ENCODE measurements at places on chromosomes 16 and 17.
A peak's percentile ranks its signal among the peaks of the same experiment; 100 is the strongest.

- DNase-seq: no peak
Measured at GRCh38 chr16:56669005-56669839, at the start of gene MT1H. Gene MT1H, plus strand, starts transcription at chr16:56669814. Its CDS starts 71 bp downstream, at chr16:56669885.

DNA sequence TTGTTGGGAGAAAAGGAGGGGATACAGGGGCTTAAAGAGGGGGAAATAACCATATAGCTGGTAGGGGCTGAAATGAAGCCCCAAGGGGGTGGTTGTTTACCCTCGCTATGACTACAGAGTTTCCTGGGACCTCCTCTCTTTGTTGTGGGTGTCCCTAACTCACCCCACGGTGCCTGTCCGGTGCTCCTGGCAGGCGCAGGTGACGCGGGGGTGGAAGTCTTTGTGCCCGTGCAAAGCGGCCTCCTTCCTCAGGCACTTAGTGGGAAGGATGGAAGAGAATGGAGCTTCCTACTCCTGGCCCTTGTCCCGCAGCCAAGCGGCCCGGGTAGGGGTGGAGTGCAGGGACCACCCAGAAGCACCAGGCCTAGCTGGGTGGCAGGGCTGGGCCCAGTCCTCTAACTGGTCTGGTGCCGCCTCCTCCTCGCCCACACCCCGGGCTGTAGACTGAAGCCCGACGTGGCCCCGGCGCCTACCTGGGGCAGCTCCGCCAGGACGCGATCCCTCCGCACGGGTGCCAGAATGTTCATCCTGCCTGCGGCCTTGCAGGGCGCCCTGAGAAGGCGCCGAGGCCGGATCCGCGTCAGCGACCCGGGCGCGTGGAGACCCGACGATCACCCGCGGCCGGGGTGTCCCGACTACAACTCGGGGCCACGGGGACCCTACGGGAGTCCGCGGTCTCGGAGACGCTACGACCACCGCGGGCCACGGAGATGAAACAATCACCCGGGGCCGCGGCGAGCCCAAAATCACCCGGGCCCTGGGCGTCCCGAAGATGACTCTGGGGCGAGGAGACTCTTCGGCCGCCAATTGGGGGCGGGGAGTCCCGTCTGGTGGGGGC, 709 bp downstream of the RAB34 start:
- no peak for DNase-seq

- no peak for DNase-seq
Measured at GRCh38 chr17:75548813-75549212, 23.3 kb downstream of the LLGL2 start.

DNA sequence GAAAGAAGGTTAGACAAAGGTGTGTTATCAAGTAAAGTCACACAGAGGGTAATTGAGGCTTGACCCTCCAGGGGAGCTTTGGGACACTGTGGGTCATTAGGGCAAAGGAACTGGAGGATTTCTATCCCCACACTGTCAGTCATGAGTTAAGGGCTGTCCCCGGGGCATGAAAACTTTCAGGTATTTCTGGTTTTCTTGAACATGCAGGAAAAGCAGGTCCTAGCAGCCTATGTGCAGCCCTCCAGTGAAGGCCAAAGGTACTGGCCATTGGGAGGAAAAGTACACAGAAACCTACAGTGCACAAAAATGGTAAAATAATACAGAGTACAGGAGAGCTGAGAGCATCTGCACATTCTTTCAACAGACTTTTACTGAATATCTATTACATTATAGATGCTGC, 44.4 kb upstream of the SCNN1B start:
- DNase-seq: no peak

DNA sequence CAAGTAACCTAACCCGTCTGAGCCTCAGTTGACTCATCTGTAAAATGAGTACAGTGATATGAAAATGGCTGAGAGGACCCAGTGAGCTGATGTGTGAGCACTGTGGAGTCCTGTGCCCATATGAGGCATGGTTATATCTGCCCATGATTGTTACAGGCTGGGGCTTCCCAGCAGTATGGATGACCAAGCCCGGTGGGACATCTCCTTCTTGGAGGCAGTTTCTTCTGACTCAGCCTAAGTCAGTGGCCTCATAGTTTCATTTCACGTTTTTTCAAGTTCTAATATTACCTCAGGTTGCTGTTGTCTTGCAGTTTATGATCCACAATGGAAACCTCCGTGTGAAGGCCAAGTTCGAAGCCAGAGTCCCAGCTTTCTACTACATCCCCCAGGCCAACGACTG, 4.8 kb downstream of the ADAP2 start:
- DNase-seq: no peak

DNA sequence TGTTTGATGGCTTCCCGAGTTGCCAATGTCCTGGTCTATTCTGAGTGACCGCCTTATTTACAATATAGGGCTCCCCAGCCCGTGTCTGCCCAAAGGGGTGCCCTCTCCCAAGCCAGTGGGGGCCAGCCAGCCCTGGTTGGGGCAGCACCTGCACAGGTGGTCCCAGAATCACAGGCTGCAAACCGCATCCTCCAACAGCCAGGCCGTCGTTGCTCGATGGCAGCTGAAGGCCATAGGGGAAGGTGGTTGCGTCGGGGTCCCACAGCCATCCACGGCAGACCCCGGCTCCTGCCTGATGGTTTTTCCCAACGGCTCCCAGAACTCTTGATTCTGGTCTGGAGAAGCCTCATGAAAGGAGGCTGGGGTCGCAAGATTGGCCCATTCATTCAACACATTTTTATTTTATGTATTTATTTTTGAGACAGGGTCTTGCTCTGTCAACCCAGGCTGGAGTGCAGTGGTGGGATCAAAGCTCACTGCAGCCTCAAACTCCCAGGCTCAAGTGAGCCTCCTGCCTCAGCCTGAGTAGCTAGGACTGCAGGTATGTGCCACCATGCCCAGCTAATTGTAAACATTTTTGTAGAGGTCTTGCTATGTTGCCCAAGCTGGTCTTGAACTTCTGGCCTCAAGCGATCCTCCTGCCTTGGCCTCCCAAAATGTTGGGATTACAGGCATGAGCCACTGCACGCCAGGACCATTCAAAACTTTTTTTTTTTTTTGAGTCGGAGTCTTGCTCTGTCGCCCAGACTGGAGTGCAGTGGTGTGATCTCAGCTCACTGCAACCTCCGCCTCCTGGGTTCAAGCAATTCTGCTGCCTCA, 79.0 kb upstream of the TOB1 start:
- no peak for DNase-seq

DNA sequence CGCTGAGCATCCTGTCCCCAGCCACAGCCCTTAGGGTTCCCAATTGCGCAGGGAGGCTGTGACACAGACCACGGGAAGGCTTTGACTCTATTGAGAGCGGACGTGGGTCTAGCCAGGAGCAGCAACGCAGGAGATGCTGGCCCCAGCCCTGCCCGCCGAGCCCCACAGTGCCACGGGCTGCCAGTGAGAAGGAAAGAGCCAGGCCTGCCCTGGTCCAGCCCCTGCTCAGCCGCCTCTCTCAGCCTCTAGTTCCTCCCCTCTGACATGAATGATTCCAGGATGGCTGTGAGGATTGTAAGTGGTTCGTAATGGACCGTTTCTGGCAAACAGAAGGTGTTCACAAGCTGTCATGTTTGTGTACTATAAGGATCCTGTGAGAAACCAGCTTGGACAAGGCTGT, 2.5 kb downstream of the BHLHA9 start:
- DNase-seq: no peak

GRCh38 chr16:73068541-73069401, 20.8 kb upstream of the ZFHX3 start:
- DNase-seq: peak; percentile 74

- DNase-seq: no peak
Measured at GRCh38 chr17:54947396-54947795, 21.1 kb downstream of the COX11 start.

DNA sequence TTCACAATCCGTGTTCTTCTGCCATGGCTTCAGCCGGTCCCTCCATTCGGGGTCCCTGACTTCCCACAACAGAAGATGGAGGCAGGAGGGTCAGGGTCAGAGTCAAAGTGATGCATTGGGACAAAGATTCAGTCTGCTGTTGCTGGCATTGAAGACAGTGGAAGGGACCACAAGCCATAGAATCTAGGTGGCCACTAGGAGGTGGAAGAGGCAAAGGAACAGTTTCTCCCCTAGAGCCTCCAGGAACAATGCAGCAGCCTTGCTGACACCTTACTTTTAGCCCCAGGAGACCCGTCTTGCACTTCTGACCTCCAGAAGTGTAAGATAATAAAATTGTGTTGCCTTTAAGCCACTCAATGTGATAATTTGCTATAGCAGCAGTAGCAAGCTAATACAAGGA, 55.9 kb downstream of the MFSD11 start:
- peak; percentile 47 for DNase-seq

DNA sequence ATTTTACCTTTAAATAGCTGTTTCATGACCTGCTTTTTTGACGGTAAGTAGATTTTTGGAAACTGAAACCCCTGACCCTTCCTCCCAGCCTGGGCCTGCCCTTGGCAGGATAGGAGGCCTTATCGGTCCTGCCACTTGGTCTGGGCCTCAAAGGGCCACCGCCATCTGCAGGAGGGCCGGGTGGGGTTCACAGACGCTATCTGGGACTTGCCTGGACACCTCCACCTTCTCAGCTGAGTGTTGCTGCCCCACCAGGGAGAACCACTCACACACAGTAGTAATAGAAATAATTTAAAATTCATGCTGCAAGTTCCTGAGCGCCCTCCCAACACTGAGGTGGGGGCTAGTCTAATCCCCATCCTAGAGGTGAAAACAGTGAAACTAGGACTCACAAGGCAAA, 4.6 kb upstream of the NPRL3 start:
- DNase-seq: no peak

DNA sequence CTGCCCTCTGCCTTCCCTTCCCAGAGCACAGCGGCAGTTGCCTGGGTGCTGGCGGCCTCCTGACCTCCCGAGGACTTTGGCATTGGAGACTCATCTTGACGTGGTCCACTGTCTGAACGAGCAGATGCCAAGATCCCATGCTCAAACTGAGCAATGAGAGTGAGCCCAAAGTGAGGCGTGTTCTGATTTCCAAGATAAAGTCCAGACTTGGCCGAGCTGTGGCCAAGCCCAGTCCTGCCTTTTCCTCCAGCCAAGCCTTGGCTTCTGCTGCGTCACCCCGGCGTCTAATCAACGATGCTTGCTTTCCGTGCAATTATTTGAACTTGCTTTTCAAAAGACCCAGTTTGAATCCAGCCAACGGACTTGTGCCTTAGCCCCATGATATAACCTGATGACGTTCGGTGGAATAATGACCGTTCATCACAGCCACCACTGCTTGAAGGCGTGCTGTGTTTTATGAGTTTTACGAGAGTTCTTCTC, 179.2 kb downstream of the IRF8 start:
- no peak for DNase-seq

DNA sequence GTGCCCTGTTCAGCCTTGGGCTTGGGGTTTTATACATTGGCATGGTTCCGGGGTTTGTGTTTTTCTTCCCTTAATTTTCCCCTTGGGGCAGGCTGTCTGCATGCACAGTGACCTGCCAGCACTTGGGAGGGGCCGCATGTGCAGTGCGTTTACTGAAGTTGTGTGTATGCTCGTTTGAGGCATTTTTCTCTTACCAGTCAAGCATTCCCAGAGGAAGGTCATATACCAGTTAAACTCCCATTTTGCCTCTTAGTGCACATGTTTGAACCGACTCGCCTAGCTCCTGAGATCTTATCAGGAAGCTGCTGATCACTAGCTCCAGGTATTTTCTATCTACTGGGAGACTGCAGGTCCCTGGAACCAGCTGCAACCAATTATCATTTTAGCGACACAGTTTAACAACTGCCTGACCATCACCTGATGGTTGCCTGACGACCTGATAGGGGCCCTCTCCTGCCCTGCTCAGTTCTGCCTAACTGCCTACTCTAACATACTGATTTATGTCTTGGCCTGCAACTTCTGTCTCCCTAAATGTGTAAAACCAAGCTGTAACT, 51.4 kb downstream of the MFSD11 start:
- no peak for DNase-seq

GRCh38 chr16:69925311-69925710, 25.8 kb upstream of the CLEC18A start:
- no peak for DNase-seq

GRCh38 chr17:58755269-58755576, 431 bp upstream of the PPM1E start:
- DNase-seq: no peak

- no peak for DNase-seq
Measured at GRCh38 chr16:19172098-19172780, 4.2 kb downstream of the SYT17 start.

GRCh38 chr16:55120408-55120807, 189.7 kb downstream of the IRX5 start:
- no peak for DNase-seq

GRCh38 chr17:59839651-59840328, 53.0 kb downstream of the TUBD1 start:
- DNase-seq: no peak

- no peak for DNase-seq
Measured at GRCh38 chr16:46882304-46882939, 1.7 kb upstream of the GPT2 start.

DNA sequence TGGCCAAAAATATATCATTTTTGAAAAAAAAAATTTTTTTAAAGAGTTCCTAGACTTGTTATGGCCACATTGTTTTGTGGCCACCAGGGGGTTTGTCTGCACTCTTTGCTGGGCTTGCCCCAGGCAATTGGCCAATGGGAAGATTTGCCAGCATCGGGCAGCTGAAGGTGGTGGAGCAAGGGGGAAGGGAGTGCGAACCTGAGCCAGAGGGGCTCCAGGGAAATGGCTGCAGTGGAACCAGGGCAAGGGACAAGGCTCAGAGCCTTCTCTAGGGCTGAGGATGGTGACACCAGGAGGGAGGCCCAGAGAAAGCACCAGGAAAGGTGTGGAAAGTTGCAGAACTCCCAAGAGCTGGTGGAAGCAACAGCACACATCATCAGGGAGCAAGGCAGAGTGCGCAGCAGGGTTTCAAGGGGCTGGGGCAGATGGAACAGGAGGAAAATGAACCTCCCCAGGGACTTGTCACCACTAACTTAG, 15.5 kb upstream of the CMIP start:
- peak; percentile 77 for DNase-seq

GRCh38 chr17:1755252-1755826, 6.5 kb upstream of the SERPINF1 start:
- DNase-seq: no peak

GRCh38 chr17:82944990-82945389, 105.2 kb upstream of the ZNF750 start:
- no peak for DNase-seq

DNA sequence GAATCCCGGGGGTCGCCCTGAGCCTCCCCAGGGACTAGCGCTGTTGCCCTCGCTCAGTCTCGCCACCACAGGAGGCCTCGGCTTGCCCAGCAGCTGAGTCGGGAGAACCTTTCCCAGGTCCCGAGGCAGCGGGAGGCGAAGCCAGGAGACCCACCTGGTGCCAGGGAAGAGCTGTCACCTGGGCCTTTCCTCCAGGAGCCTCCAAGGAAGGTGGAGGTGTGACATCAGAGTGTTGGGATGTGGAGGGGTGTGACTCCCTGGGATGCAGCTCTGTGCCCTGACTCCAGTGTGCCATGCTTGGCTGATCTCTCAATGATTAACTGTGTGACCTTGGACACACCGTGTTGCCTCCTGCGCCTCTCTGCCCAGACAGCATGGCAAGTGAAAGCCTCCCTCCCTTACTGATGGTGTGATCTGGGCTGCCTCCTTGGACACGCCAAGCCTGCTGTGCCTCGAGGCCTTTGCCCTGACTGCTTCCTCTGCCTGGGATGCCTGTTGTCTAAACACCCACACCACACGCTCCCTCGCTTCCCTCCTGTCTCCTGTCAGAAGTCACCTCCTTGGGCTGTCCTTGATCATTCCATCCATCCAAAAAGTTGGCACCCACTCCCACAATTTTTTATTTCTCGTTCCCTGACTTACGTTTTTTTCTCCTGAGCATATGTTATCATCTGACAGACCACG, 88.0 kb downstream of the CMIP start:
- no peak for DNase-seq

Data from common myeloid progenitor, CD34-positive (primary cell).